ENCODE measurements at places on chromosomes 3 and 15.

GRCh38 chr15:92017882-92018534 is 164.5 kb downstream of the SLCO3A1 start:
- no peak for DNase-seq

DNA sequence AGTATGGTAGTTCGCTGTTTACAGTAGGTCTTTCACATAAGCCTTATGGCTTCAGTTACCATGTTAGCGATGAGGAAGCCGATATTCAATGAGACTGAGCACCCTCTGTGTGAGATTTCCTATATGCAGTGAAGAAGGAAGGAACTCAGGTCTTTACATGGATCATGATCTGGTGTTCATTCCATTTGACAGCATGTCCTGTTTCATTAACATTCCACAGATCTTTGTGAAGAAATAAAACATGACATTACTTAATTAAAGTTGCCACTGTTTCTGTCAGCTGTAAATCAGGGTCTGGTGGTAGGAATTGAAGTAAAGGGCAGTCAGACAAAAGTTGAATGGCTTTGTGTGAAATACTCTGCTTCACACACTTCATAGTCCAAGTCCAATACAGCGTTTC is 768.6 kb downstream of the ZPLD1 start:
- no peak for DNase-seq

DNA sequence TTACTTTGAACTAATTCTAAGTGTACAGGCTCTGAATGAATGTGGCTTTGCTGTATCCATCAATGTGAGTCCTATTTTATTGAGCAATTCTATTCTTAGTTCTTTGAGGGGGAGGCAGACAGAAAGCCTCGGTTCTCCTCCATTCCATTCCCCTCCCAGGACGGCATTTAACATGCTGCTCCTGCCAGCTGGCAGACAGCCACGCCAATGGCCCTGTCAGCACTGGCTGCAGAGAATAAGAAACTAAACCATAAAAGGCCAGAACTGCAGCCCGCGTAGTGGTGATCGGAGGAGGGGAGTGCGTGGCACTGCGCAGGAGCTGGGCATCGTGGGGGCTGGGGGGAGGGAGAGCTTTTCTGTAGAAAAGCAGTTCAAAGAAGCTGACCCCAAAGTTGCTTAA is 76.0 kb upstream of the HACD2 start:
- DNase-seq: peak; percentile 99

GRCh38 chr3:9030034-9030433 is 66.8 kb upstream of the RAD18 start:
- no peak for DNase-seq

- DNase-seq: no peak
Measured at GRCh38 chr3:182782149-182782548, 11.2 kb upstream of the ATP11B start.

DNA sequence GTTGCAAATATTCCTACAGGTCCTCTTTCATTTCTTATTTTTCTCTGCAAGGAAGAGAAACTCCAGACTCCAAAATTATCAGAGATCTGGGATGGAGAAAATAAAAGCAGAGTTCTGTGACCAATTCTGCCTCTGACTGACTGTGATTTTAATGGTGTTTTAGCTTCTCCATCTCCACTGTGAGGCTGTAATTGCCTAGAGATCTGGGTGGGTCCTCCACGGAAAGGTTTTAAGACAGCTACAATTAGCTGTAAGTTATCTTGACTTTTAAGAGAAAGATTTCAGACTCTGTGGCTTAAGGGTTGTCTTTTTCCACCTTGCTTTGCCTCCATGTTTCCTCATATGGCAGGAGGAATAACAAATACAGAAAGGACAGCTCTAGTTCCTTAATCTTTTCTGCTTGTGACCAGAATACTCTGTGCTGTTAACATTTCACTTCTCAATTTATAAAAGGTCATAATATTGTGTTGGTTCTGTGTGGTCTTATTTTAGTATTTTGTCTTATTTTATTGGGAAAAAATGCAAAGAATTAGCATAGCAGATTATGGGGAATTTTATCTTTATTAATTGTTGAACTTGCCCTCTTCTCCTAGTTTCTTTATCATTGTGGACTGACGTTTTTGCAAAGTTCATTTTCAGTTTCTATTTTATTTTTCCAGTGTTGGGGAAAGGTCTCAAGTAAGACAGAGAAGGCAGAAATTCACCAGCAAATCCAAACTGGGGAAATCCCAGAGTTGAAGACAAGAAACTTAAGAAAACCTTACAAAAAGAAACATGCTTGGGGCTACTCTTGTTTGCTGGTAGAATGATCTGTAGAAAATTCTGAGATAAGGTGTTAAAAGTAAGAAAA is 157.9 kb downstream of the RAP2B start:
- no peak for DNase-seq

DNA sequence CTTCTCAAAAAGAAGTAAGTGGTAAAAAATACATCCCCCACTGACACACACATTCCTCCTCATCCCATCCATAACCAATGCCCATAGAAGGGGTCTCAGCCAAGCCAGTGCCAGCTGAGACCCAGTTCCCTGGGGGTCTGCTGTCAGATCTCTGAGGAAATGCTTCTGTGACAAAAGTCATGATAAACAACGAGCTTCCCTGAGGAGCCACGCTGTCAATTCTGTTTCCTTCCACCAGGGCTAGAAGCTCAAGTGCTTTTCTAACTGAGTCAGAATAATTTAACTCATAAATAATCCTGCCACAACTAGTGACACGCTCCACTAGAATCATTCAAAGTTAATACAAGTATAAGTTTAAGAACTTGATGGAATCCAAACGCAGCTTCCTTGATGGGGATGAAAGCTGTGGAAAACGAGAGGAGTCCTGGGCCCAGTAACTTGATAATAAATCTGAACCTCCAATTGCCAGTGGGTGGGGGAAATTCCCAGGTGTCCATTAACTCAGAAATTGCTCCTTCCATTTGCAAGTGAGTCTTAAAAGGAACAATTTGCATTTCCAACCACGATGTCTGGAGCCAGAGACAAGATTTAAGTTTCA is 348.7 kb upstream of the LMCD1 start:
- no peak for DNase-seq

DNA sequence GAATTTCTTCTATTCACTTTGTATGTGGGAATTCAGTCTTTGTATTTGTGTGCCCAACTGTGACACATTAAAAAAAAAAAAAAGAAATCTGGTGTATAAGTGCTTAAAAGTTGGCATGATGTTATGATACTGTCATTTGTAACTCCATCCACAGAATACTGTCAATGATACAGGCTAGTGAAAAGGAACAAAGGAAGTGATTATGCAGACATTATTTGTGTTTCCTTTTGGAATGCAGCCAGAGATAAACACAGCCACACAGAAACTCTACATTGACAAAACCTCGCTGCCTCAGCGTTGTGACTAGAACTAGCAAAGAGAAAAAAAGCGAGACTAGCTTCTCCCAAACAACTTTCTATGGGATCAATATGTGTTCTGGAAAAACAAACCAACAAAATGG is 519.2 kb upstream of the AGTR1 start:
- DNase-seq: peak; percentile 16

GRCh38 chr15:78359041-78359808 is 19.1 kb downstream of the CRABP1 start:
- no peak for DNase-seq

DNA sequence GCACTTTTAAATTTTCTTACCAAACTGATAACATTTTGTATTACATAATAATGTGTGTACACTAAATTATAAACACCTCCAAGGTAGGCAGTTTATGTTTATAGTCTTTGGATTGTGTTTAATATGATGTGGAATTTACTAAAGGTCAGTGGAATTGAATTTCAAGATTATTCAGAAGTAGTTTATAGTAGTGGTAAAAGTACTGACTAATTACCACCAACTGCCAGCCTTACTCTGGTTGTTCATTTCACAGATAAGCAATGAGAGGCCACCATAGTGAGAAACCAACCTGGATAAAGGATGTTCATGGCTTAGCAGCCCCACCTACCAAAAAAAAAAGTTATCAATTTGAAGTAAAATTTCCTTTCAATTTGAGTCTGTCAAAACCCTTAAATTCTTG is 54.0 kb upstream of the EIF5A2 start:
- DNase-seq: peak; percentile 8

GRCh38 chr3:168156479-168156878 is 60.8 kb upstream of the GOLIM4 start:
- no peak for DNase-seq

GRCh38 chr3:183775781-183776180 is 49.6 kb downstream of the MAP6D1 start:
- no peak for DNase-seq

DNA sequence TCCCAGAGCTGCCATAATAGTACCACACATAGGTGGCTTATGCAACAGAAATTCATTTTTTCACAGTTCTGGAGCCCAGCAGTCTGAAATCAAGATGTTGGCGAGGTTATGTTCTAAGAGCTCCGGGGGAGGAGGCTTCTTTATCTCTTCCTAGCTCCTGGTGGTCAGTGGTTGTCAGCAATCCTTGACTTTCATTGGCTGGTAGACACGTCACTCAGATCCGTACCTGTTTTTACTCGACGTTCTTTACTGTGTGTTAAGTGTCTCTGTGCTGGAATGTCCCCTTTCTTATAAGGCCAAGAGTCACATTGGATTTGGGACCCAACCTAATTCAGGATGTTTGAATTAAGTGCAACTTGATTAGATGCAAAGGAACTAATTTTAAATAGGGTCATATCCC is 218.5 kb upstream of the CNTN3 start:
- no peak for DNase-seq

- DNase-seq: no peak
Measured at GRCh38 chr3:25587526-25587925, 77.2 kb downstream of the TOP2B start.

DNA sequence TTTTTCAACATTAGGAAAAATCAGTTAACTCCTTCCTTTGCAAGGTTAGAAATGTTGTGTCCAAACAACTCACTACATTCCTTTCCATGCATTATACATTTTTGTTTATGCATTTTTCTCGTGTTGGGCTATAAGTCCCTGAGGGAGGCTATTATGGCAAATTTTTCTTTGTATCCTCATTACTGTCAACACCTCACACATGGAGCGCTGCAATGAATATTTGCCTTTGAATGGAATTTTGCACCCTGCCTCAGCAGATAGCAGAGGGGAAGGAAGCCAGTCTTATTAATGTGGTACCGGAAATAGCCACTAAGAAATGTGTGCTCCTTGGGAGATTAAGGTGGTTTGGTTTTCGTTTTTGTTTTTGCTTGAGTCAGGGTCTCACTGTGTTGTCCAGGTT is 134.7 kb downstream of the THSD4 start:
- no peak for DNase-seq

DNA sequence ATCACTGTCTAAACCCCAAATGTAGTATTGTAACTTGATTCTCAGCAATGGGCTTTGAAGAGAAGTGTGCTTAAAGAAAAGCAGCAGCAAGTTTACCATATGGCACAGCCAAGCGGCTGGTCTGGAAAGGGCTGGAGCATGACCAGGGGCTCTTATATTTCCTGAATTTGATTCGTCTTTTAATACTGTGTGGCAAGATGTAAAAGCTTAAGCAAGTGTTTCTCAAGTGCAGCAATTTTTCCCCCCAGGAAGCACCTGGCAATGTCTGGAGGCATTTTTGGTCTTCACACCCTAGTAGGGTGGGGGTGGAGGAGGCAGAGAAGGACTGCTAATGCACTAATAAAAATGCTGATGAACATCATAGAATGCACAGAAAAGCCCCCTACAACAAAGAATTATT is 397.9 kb downstream of the NTRK3 start:
- DNase-seq: no peak

- peak; percentile 85 for DNase-seq
Measured at GRCh38 chr3:190059242-190059590, 61.5 kb downstream of the P3H2 start.

- DNase-seq: no peak
Measured at GRCh38 chr3:187967993-187968392, 186.0 kb upstream of the LPP start.

- DNase-seq: no peak
Measured at GRCh38 chr3:77055841-77056341, 16.0 kb downstream of the ROBO2 start.

DNA sequence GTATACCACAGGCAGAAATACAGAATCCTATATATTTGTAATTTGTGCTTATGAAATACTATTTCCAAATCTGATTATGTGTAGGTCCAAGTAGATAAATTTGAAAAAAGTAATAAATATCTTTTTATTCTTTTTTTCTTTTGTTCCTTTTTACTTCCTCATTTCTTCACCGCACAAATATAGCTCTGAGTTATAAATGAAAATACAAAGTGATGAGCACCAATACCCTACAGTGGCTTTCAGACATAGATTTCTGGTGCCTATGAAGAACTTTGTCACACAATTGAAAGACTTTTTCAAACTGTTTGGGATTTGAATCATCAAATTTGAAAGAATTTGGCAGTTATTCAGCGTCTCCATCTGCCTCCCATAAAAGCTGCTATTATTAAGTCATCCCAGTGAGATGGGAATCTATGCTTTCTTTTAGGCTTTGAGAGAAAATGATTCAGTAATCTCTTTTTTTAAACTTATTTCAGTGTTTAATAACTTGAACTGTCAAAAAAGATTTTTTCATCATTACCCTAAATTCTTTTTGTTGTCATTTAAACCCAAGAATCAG is 363.6 kb upstream of the GOLIM4 start:
- peak; percentile 69 for DNase-seq

DNA sequence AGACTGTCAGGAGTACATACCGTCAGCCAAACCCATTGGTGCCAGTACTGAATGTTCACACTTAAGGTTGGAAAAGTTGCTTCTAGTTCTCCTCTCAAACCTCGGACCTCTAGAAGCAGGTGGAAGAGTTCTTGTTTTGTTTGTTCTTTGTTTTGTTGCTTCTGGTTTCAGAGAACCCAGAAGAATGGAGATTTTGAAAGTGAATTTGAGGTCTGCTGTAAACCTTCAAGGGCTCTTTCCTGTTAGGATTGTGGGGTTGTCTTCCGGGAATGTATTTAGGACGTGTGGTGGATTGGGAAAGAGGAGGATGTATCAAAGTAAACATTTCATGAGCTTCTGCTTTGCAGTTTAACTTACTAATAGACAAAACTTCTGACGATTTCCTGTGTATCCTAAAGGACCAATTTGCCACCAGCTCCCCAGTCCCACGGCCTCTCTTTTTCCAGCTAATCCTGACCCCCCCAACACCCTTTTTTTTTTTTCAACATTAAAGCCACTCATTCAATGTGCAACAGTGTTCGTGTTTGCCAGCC is 50.3 kb downstream of the FILIP1L start:
- DNase-seq: peak; percentile 79

DNA sequence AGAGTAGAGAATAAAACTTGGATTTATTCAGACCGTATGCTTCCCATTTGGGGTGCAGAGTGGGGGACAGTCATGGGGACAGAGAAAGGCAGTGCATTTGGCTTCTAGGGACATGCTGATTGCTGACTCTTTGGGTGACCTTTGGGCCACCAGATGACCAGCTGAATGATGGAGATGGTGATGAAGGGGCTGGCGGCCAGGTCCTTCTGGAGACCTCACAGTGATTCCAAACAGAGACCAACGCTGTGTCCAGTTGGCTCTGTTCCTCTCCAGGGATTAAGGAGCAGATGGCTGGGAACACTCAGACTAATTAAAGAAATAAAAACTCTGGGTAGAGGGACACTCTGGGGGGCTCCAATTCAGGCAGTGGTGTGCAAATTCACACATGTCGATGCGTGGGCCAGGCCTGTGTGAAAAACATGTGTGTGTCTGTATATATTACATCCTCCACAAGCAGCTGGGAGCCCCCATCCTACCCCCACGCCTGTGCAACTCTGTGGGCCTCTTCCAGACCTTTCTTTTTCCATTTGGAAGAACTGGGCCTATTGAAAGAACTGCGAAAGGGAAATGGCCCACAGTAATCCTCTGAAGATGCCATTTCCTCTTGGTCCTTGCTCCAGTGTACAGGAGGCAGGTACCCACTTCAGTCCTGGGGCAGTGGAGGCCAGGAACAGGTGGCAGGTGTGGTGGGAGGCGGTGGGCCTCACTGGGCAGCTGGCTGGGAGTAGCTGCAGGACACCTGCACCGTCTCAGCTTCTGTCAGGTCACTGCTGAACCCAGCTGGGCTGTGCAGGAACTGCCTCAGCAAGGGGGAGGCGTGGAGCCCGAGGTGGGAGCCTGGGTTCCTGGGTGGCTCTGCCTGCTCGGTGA is 8.9 kb downstream of the XIRP1 start:
- no peak for DNase-seq

All from fibroblast of lung (primary cell).